ENCODE measurements at places on chromosomes 11 and 22. TPM values are rescaled to one million over a fixed set of nuclear protein-coding genes. Genes with fewer than 3 reads are reported as not detected.

The ALDH3B2 gene
- 0.29 TPM for total RNA-seq

The MS4A12 gene
- total RNA-seq: 1,262 TPM

The TBC1D22A gene
- 41.8 TPM for total RNA-seq

DNA sequence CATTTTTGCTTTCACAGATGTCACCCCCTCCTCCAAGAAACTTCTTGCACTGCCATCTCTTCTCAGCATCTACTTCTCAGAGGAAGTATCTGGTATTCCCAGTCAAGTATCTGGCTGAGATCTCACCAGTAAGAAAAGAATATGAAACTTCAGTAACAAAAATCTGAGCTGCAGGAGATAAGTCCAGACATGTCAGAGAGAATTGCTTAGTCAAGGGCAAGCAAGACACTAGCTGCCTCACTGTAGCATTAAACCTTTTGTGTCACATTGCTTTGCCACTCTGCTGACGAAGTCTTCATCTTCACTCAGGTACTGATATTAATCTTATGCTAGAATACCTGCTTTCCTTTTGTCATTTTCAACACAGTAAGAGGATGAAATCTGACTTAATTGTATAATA lies 70.6 kb upstream of the ZC3H12C start:
- no peak for DNase-seq

The OSM gene
- total RNA-seq: 1.0 TPM

The TPBGL gene
- total RNA-seq: 0.17 TPM

DNA sequence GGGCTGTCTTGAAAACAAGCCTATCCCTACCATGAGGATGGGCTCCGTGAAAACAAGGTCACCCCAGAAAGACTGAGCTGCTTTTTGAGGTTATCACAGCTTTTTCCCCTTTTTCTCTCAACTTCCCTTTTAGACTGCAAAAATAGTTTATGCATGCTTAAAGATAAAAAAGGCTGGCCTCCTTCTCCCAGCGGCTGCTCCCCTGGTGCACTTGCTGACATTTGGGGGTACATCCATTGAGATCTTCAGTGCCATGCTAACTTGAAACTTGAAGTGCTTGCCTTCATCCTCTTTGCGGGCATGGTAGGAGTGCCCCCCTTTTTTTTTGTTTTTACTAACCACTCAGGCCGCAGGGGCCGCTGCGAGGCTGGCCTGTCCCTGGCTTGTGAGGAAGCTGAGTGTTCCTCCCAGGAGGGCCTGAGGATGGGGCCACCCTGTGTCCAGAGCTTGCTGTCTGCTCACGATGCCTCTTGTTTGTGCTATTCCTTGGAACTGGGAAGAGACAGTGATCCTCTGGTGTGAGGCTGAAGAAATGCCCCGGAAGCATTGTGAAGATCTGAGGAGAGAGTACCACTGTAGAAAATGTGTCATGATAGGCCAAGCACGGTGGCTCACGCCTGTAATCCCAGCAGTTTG lies 2.2 kb downstream of the TANGO2 start:
- DNase-seq: no peak

The OR6A2 gene
- 0.28 TPM for total RNA-seq

DNA sequence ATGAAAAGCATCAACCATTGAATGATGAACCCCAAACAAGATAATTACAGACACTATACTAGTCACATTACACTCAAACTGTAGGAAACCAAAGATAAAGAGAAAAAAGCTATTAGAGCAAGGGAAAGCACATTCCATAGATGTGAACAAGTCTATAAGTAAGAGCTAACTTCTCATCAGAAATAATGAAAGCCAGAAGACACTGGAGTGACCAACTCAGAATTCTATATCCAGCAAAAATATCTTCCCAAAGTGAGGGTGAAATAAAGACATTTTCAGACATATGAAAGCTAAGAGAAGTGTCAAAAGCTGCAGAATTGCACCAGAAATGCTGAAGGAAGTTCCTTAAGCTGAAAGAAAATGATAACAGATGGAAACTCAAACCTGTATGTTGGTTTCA lies 17.3 kb downstream of the FCHSD2 start:
- DNase-seq: no peak

The CRYAB gene
- 331 TPM for total RNA-seq

- no peak for DNase-seq
These were observed 38.5 kb downstream of the C11orf58 start for GRCh38 chr11:16776711-16777612.

Data from mucosa of descending colon (tissue), 3 donors.